Stimulated activated CD8-positive, alpha-beta memory T cell treated with anti-CD3 and anti-CD28 coated beads, Interleukin-7, amount 100 ng/mL, for 4 hours (primary cell): ENCODE measurements at places on chromosomes 12 and 14.

DNA sequence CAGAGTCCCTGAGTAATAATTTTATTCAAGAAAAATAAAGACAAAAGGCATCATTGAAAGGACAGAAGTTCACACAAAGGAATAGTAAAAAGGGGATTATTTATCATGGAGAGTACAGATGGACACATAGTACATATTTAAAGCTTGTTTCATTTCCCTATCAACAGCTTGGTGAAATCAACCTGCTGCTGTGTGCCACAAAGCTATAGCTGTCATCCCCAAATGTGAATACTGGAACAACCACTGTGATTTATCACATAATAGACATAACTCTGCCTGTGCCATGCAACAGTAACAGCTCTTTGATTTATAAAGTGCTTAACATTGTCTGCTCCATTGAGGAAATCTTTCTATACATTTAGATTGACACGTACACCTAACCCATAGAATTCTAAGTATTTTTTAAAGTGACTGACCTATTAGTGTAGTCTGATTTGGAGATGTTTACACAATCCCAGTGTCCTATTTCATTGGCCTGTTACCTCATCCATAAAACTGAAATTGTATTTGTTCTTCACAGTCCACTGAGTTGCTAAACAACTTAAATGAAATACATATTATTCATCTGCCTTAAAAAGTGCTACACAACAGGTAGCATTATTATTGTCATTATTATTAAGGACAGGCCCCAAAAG lies 3.3 kb downstream of the NEMF start:
- no peak for DNase-seq

- DNase-seq = no peak
Observed at GRCh38 chr14:73393375-73393774, 65.0 kb downstream of the NUMB start.

DNA sequence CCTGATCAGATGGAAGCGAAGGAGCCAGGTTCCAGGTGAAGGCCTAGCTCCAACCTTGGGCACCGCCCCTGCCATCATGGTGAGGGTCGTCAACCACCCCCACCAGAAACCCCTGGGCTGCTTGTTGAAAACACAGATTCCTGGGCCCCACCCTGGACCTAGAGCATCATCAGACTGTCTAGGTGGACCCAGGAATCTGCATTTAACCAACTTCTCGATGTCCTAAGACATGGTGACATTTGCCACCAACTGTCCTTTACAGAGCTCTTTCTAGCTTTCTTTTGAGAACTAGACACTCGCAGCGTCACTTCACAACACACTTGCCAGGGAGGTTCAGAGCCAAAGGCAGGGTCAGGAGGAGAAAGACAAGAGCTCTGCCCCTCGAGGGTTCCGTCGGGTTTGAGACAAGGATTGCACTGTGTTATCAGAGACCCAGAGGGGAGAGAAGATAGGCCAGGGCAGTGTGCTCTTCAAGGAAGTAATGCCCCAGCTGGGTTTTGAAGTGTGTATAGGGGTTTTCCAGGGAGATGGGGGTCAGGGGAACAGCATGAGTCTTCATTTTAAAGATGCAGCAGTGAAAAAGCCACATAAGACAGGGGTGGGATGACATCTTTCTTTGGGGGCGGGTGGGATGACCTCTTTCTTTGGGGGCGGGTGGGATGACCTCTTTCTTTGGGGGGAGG lies 24.6 kb downstream of the RFLNA start:
- no peak for DNase-seq

- no peak for DNase-seq
Observed at GRCh38 chr14:68308726-68309520, 483.9 kb downstream of the ZFP36L1 start.

DNA sequence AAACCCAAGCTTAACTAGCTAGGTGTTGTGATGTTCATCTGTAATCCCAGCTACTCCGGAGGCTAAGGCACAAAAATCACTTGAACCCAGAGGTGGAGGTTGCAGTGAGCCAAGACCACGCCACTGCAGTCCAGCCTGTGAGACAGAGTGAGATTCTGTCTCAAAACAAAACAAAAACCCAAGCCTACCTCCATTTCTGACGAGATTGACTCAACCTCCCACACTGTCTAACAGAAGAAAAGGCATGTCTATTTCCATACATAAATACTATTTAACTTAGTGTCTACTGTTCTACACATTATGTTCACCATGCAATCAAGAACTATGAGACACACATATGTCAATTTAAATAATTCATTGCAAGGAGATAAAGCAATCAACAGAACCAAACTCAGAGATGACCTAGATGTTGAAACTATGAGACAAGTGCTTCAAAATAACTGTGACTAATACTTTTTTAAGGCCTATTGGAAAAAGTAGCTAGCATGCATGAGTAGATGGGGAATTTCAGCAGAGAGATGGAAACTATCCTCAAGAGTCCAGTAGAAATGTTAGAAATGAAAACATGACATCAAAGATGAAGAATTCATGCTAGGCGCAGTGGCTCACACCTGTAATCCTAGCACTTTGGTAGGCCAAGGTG lies 75.9 kb upstream of the DHRS4 start:
- no peak for DNase-seq
